ENCODE measurements at places on chromosomes 13 and 19. TPM values are rescaled to one million over a fixed set of nuclear protein-coding genes. Genes with fewer than 3 reads are reported as not detected.

Gene RGL3
- 0.28 TPM for total RNA-seq

Gene FAM32A
- total RNA-seq = 106 TPM

Gene SLAIN1
- total RNA-seq = 49.7 TPM

Gene SYT3
- 0.09 TPM for total RNA-seq

Gene TMEM38A
- total RNA-seq = 1.4 TPM

Gene ZNF432
- total RNA-seq = 6.9 TPM
